ENCODE measurements at places on chromosomes 7 and 10. TPM values are rescaled to one million over a fixed set of nuclear protein-coding genes. Genes with fewer than 3 reads are reported as not detected.

The OPN1SW gene
- total RNA-seq: not detected

The TAS2R41 gene
- total RNA-seq: not detected

DNA sequence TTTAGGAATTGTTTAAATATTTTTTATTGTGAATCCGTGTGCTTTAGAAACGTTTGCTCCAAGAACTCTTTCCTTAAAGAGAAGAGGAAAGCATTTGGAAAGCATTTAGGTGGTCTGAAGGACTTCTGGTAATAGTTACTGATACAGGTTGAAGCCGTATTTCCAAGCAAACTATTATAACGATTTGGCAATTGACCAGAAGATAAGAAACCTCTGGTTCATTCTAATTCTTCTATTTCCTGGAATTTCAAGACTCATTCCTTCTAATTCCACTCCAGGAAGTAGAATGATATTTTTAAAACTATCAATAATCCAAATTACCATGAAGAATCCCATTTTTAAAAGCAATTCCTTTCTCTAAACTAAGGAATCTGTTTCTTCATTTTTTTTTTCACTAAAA is 158.9 kb upstream of the AGR3 start:
- no peak for DNase-seq

DNA sequence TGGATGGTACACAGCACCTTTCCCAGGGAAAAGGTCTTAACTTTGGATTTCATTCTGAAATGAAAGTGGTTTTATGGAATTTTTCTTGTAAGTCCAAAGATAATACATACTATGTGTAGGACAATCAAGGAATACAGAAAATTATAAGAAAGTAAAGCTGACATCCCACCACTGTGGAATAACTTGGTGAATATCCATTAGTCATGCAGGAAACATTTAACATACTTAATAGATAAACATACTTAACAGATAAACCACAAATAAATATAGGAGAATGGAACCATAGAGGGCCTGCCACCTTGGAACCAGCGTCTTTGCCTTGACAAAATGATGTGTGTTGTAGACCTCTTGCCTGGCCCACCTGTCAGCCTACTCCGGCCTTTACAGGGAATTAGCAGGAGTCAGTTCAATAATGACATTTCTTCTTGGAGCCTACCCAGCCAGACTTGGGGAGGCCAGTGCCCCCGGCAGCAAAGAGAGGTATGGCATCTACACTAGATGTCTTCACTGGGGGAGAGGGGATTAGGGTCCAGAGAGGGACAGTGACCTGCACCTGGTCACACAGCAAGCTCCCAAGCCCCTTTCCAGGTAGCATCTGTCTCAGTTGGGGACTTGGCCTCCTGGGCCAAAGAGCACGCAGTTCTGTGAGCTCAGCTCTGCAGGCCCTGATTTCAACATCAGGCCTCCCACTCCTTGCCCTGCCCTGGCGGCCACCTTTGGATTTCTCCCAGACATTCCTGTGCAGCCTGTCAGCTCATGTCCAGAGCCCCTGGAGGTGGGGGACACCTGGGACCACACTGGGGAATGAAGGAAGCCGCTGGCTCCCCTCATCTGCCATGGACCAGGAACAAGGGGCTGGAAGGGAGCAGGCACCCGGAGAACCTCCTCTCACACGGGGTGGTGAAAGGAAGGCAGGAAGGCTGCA is 112.6 kb upstream of the PPIF start:
- no peak for DNase-seq

DNA sequence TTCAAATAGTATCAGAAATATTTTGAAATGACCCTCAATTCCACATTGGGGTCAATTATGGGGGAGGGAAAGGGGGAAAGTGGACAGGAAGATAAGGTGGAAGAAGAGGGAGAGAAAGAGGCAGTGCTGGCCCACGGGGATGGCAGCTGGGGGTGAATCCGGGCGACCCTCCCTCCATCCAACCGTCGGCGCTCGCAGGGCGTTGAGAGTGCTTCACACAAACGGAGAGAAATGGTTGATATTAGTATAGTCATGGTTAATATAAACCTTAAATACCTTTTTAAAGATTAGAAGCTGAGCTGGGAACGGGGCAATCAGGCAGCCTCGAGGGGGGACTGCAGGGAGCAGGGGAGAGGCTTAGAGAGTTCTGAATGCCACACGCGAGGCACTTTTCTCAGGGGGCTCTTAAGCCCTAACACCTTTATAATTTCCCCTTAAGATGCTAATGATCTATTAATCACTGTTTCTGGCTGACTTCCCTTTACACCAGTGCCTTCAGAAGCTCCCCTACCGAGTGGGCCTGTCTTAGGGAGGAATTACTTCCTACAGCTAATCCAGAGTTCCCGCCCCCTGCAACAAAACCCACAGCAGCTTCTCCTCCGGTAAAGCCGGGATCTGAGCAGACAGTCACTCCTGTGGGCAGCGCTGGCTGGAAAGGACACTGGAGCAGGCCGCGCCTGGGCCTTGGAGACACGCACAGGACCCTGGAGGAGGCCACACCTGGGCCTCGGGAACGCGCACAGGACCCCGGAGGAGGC is 39.5 kb downstream of the PRKAG2 start:
- DNase-seq: no peak

The ZWINT gene
- 3.8 TPM for total RNA-seq

Measured in natural killer cell (primary cell).